Stimulated activated CD4-positive, alpha-beta T cell treated with anti-CD3 and anti-CD28 coated beads, Interleukin-15, amount 100 ng/mL, for 48 hours (primary cell): ENCODE measurements at places on chromosomes 13 and 19.

- DNase-seq: peak; percentile 67
These were observed at the start of gene ICAM3 for GRCh38 chr19:10339380-10339960. Gene ICAM3, minus strand, starts transcription at chr19:10339624. Its CDS starts 10 bp downstream, at chr19:10339614.

- no peak for DNase-seq
These were observed 18.9 kb upstream of the TFDP1 start for GRCh38 chr13:113565526-113566226.

DNA sequence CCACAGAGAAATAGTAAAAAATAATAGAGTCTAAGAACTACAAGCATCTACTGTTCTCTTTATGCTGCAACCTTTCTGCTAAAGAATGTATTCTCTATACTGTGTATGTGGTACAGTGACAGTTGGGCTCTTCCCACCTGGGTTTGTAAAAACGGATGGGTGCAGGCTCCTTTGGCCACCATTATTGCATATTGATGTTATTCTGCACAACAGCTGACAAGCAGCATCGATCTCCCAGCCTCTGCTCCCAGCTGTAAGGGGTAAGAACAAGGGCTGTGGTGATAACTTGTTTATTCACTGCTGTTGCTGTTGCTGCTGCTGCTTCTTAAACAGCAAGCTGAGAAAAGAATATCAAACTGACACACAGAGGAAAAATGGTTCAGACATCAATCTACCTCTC, 56.1 kb downstream of the KCNRG start:
- DNase-seq: no peak

DNA sequence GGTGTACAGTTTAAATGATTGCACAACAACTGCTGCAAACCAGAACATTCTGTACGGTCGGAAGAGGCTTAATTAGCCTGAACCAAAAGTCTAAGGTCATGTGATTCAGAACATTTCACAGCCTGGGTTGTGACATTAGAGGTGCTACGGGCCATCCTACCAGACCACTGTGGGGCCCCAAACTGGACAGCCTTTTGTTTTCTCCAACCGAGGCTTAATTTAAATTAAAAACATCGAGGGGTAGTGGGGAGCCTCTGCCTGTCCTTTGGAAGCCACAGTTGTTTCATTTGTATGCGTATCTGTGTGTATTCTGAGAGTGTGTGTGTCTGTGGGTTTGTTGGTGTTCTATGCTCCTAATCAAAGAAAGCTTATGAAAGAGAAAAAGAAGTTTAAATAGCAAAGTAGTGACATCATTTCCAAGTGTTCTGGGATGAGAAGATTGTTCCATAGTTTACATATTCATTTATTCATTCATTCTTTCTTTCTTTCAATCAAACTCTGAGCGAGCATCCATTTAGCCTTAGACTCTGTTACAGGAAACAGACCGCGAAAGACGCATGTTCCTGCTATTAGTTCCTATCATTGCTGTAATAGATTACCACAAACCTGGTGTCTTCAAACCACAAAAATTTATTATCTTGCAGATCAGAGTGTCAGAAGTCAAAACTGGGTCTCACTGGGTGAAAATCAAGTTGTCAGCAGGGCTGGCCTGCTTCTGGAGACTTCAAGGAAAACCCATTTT, 444.8 kb downstream of the FOXO1 start:
- DNase-seq: no peak

DNA sequence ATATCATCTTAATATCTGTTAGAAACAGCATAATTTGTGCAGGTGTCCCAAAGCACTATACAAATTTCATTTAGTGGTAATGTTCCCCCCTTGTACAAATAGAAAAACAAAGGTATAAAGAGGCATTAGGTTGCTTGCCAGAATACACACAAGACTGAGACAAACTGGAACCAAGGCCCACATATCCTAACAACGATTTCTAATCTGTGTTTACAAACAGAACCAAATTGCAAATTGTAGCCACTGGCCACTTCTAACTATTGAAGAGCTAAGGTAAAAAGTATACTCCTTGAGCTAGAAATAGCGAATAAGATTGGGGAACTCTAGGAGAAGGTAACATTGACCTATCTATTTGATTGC, 526.1 kb downstream of the KLF12 start:
- no peak for DNase-seq
